ENCODE measurements at places on chromosomes 4 and X.

DNA sequence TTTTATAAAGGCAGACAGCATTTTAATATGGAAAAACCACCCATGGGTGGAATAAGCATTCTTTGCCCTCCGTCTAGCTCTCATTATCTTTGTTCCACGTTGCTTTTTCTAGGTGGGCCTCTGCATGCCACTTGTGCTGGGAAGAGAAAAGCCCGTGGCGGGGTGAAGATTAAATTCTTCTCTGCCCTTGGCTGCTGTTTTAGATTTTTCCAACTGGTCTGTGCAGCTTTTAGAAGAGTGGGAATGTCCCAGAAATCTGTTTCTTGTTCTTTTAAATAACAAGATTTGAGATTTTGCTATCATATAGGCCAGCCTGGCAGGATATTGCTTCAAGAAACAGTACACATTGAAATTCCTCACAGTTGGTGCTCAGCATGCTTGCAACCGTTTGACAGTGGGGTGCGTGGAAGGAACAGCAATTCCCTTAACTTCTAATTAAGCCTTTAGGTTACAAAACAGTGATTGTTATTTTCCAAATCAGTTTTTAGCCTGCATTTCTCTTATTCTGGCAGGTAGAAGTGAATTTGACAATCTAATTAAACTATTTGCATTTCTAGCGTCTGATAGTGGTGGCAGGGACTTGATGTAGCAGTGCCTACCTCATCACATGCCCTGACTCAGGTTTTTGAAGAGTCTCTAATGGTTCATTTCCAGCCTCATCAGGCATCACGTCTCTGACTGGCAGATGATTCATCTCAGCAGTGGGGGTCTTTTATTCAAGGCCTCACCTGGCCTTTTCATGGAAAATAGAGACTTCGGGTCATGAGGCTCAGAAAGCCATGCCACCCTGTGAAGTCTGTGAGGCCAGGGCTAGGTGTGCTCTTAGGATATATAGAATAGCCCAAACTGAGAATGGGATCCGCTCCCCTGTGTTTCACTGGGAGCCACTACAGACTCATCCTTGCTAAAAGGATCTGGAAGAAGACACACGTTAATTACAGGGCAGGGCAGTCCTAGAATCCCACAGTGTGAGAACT lies 50.8 kb downstream of the PPEF1 start:
- no peak for DNase-seq

GRCh38 chr4:27278615-27279375 lies 418.2 kb downstream of the STIM2 start:
- no peak for DNase-seq

- no peak for DNase-seq
Observed at GRCh38 chr4:84753321-84753972, 170.5 kb downstream of the CDS1 start.

- no peak for DNase-seq
Observed at GRCh38 chr4:108885211-108885610, 122.4 kb upstream of the ETNPPL start.

- no peak for DNase-seq
Observed at GRCh38 chrX:150502979-150503897, 65.2 kb upstream of the MTM1 start.

GRCh38 chr4:88831031-88831430 lies 133.4 kb upstream of the NAP1L5 start:
- DNase-seq, result no peak

GRCh38 chr4:8404791-8405515 lies 35.6 kb downstream of the ACOX3 start:
- DNase-seq, result no peak

- DNase-seq, result no peak
Observed at GRCh38 chrX:42739741-42740140, 38.2 kb downstream of the PPP1R2C start.

- DNase-seq, result no peak
Observed at GRCh38 chrX:152896450-152896849, 1.4 kb upstream of the ZNF185 start.

DNA sequence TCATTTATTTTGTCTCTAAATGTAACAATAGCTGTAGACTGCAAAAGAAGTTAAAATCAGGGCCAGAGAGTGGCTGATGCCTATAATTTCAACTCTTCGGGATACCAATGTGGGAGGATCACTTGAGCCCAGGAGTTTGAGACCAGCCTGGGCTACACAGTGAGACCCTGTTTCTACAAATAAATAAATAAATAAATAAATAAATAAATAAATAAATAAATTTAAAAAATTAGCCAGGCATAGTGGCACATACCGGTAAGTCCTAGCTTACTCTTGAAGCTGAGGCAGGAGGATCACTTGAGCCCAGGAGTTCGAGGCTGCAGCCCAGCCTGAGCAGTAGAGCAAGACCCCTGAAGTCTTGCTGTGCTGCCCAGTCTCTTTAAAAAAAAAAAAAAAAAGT lies 79.1 kb downstream of the WWC2 start:
- DNase-seq, result no peak

DNA sequence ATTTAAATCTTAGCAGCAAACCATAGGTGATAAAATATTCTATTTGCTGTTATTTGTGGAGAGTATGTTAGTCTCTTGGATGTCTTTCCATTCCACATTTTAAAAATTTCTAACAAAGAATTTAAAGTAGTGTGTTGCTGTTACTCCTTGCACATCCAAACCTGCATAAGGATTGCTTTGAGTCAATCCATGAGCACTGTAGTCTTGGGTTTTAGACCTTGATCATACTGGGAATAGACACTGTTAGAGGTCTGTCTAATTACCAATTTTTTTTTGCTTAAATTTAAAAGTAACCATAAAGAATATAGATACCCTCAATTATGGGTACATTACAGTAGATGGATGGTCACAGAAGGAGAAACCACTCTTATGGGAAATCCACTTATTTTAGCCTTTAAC lies 1.5 kb downstream of the AFP start:
- no peak for DNase-seq

DNA sequence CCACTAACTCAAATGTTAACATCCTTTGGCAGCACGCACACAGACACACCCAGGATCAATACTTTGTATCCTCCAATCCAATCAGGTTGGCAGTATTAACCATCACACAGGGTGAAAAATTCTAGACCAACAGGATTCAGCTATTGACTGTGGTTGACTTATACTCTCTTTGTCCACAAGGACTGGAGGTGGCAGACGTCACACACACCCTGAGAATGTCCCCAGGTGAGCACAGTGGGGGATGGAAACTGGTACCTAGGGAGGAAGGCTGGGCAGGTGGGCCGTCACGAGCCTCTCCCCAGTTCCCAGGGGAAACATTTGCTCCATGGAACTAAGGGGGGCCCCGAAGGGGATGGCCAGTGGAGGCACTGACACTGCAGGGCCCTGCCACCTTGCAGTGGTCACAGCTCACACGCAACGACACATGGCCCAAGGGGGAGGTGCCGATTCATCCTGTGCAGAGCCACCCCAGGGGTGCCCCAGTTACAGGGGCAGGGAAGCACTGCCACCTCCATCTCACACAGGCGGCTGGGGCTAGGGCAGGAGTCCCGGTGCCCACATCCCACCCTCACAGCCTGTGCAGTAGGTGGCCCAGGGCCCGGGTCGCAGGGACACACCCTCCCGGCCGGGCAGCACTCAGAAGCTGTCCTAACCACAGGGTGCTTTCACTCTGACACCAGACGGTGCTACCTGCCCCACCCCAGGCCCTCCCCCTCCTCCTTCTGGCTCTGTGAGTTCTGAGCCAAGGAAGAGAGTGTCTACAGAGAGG lies 17.4 kb downstream of the ZFYVE28 start:
- no peak for DNase-seq

DNA sequence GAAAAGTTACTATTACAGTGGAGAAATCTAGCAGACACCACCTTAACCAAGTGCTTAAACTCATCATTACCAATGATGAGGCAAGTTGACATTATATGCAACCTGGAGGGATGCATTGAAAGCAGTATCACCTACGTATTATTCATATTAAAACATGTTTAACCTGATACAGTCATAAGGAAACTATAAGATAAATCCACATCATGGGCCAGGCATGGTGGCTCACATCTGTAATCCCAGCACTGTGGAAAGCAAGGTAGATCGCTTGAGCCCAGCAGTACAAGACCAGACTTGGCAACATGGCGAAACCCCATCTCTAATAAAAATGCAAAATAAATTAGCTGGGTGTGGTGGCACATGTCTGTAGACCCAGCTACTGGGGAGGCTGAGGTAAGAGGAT lies 22.3 kb upstream of the INTU start:
- no peak for DNase-seq

- DNase-seq, result no peak
Observed at GRCh38 chrX:119442286-119442685, 26.0 kb upstream of the SLC25A5 start.

- DNase-seq, result no peak
Observed at GRCh38 chr4:78781139-78781538, 5.0 kb downstream of the BMP2K start.

GRCh38 chrX:74550295-74550802 lies 64.1 kb downstream of the RLIM start:
- peak; percentile 75 for DNase-seq

GRCh38 chr4:101563126-101563525 lies 215.8 kb upstream of the PPP3CA start:
- DNase-seq, result no peak

DNA sequence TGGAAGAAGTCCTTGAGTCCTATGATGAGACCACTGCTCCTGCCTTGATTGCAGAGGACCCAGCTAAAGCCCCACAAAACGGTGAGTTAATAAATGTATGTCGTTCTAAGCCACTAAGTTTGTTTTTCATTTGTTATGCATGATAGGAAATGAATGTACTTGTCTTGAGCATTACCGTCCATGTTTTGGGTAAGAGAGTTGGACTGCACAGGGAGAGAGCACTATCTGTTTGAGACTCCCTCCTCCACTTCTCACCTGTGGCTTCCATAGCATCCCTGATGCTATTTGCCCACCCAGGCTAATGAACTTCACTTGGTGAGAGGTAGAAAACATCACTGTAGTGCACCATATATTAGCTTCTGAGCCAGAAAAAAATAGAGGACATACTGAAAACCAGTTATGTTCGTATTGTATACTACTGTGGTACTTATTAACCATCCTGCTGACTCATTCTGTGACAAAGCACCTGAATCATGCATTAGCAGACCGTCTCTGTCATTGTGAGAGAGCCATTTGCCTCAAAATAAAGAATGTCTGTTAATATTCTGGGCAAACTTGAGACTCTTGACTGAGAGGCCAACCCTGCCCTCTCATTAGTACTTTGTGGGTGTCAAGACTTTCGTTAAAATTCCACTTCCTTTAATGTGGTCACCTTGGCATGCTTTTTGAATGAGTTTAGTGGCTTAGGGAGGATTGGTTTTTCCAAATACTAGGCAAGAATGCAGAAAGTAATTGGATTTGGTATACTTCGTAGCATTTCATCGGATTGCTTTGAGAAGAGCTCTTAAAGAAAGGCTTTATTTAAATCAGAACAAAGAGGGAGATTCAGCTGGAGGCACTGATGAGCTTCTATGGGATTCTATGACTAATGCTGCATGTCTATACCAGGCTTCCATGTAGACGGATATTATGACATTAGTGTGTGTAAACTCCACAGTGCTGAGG lies 99.3 kb upstream of the GRPR start:
- no peak for DNase-seq

DNA sequence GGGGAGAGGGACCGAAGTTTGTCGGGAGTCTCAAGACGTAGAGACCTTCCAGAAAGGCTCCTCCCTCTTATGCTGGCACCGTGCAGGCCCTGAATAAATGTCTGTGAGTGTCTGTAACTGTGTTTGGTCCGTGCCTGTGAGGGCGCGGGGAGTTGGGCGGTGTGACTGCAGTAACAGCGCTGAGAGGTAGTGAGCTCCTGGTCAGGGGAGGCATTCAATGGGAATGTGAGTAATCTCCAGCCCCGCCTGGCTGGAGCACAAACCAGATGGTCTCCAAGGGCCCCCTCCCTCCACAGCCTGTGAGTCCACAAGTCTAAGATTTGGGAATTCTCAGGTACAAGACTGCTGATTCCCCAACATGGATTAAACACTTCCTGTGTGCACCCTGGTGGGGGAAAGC lies 100.0 kb downstream of the HMX1 start:
- DNase-seq, result no peak
